Neural crest cell (in vitro differentiated cells): ENCODE measurements at places on chromosomes 6 and 20. TPM values are rescaled to one million over a fixed set of nuclear protein-coding genes. Genes with fewer than 3 reads are reported as not detected.

DNA sequence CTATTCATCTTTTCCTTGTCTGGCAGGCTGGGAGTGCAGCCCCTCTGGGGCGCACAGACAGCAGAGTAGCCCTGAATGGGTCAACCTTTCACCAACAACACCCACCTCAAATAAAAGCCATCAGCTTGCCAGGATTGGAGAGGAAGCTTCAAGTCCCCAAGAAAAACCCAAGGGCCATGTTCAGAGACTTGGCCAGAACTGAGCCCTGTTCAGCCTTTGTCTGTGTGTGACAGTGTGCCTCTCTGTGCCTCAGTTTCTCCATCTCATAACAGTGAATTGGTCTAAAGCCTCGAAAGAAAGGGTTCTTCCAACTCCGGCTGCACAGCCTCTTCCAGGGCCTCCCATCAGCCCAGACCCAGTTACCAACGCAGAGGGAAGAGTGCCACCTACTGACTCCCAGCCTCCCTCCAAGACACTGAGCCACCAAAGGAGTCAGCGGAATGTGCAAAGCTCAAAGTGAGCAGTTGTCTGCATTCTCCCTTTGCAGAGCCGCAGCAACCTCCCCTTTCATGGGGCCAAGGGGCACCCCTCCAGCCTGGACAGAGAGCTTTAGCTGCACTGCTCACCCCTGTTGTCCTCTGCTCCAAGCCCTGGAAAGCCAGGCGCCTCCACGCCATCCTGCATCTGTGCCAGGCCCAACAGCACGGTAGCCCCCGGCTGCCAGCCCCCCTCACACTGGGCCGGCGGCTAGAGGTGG lies 82.7 kb upstream of the TOP1 start:
- DNase-seq: peak; percentile 53

DNA sequence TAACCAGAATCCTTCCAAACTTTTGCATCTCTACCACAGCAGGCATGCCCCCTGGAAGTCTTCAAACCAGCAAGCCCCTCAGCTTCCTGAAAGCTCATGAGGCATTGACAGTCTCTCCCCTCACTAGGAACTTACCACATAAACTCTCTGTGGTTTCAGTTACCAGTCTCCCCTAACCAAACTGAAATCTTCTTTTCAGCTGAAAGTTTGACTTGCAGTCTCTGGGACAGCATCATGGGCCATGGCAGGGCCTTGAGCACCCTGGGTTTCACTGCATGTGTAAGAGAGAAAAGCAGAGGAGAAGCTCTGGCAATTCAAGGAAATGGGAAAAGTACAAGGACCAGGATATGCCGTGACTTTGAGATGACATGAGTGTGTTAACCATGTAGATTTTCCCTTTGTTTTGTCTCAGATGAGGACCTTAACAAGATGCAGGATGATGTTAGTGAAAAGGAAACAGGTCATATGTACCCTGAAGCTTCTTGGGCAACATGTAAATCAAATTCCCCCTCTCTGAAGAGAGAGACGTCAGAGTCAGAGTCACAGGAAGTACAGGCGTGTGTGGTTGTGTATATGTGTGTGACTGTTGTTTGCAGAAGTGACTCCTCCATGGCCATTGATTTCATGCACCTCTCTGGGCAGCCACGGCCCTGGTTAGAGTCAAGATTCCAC lies 106.3 kb downstream of the TNFRSF21 start:
- DNase-seq: no peak

DNA sequence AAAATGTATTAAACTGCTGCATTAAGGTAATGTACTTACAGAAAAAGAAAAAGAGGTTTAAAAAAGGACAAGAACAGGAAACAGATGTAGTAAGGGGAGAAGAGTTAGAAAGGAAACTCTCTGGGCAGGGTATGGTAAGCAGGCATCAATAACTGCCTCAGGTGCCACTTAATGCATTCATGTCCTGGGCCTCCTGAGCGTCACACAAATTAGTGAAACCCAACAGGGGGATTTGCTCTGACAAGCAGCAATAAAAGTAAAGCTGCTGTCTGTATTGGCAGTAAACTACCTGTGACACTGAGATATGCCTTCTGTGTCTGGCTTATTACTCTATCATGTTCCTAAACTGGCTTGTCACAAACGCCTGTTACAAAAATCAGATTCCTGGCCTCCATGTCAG lies 1.5 kb upstream of the EFHC1 start:
- no peak for DNase-seq

DNA sequence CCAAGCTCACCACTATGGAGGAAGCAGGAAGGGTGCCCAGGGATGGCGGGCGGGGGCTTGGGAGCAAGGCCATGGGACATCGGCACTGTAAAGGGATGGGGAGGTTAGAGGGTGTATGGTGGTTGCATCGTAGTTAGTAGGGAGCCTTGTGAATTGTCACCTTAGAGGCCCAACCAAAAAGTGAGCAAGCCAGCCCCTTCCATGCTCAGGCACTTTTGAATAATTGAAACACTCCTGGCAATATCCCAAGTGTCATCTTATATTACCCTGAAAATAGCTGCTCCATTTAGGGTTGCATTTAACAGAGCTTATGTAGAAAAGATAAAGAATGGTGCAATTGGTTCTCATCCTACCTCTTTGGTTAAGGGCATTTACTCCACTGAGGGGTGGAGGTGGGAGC lies 169.2 kb downstream of the SAMD5 start:
- DNase-seq: no peak

GRCh38 chr6:16965689-16966088 lies 136.2 kb upstream of the STMND1 start:
- no peak for DNase-seq

The CCDC170 gene
- total RNA-seq: 0.25 and 0.37 TPM in 2 replicates

The GPX6 gene
- total RNA-seq: not detected in 2 replicates

The TMEM63B gene
- 47.0 and 51.2 TPM in 2 replicates for total RNA-seq

The RAET1E gene
- total RNA-seq: not detected in 2 replicates
